ENCODE measurements at places on chromosomes 2 and 18. TPM values are rescaled to one million over a fixed set of nuclear protein-coding genes. Genes with fewer than 3 reads are reported as not detected.

STARD6 gene
- total RNA-seq: 0.11 TPM

DNA sequence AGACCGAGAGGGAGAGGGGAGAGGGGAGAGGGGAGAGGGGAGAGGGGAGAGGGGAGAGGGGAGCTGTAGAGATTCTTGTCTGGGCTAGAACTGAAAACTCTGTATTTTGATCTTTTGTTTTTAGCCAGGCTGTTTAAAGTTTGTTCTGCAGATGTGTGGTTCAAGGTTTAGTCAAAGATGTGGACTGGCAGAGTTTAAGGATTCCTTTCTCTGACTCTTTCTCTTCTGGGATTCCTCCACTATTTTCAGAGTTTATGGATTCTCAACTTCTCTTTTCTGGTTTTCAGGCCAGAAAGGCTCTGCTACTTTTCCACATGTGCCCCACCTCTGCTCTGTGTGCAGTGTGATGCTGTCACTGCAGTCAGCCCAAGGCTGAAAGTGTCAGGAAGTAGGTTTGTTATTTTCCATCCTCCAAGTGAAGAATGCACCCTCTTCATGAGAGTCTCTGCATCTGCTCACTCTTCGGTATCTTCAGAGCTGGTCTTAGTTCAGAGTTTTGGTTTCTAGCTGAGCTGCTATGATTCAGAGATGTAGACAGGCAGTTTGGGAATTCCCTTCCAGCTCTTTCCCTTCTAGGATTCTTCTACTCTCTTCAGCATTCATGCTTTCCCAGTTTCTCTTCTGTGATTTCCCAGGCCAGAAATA is 130.9 kb upstream of the SMAD7 start:
- DNase-seq: no peak

DNA sequence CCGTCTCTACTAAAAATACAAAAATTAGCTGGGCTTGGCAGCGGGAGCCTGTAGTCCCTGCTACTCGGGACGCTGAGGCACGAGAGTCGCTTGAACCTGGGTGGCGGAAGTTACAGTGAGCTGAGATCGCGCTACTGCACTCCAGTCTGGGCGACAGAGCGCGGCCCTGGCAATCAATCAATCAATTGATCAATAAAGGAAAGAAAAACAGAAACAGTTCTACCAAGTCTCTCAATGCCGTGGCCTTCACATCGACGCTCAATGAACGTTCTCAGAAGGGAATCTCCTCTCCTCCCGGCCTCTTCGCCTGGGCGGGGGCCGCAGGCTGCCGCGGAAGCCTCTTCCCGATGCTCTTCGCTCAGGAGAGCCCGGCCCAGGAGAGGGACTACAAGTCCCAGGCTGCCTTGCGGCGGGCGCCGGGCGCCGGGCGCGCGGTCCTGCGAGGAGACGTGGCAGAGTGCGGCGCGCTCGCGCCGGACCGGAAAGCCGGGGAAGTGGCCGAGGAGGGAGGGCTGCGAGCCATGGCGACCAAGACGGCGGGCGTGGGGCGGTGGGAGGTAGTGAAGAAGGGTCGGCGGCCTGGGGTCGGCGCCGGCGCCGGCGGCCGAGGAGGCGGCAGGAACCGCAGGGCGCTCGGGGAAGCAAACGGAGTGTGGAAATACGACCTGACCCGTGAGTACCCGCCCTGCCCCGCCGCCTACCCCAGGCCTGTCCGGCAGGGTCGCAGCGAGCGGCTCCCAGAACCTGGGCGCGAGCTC is at the start of gene TMEM214:
TMEM214 (plus strand) TSS at position 471 of the 758 bp plus-strand sequence; CDS start at position 522, 51 bp downstream.
- peak; percentile 91 for DNase-seq

DNA sequence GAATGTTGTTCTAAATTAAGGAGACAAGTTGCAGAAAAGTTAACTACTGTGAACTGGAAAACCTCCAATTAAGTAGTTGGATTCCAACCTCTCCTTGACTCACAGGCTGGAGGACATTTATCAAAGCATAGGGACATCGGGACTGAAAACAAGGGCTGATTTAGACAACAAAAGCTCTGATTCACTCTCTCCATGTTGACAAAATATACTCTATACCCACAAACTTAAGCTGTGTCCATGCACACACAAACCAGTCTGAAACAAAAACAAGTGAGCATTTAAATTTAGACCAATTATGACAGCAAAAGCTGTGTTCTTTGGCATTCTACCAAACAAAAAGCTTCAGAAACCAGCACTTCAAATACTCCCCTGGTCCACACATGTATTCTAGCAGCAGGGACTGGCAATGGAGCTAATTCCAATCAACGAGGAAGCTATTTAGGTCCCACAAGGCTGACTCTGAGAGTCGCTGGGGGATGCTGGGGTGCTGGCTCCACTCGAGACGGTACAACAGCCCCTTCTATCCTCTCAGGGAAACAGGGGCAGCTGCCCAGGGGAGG is 71.4 kb downstream of the NXPH2 start:
- DNase-seq: no peak

Data from Daoy (cell line).